ENCODE measurements at places on chromosomes 13 and 19.

GRCh38 chr13:99729745-99730144 is 228.5 kb downstream of the TM9SF2 start:
- DNase-seq, result no peak

- DNase-seq, result no peak
Observed at GRCh38 chr13:102021777-102022176, 380.1 kb downstream of the FGF14 start.

DNA sequence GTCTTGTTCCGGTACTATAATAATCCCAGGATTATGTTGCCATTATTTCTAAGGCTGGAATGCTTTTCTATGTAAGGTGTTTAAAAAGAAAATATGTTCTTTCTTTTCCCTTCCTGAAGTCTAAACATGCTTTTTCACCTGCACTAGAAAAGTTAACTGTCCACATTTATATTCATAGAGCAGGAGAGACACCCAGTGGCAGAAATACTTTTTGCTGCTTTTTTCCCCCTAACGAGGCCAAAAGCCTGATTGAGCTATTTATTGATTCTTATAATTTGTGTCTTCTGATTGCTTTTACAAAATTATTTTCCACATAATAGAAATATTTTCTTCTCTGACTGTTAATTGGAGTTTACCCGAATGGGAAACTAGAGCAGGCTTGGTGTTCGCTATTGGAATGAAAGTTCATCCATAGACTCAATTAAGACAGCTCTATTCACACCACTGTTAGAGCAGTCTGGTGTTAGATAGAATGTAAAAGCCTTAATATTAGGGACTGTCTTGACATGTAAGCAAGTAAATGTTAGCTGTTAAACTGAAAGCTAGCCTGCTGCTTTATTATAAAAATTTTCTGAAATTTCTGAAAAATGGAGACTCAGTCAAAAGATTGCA is 15.8 kb downstream of the GPR180 start:
- DNase-seq, result peak; percentile 63

DNA sequence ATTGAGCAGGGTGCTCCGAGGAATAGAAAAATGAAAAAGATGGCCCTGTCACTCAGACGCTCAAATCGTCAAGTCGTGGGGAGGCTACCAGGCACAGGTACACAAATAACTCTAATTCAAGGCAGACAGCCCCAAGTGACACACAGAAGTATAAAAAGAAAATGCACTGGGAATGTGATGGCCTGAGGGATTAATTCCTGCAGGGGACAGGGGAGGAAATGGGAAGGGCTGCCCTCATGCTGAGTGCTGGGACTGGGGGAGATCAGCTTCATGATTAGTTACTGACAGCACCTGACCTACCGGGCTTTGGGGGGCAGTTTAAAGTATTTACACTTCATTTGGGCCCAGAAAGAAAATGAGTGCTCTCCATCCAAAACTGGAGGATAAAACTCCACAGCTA is 20.9 kb upstream of the UBE2L5 start:
- DNase-seq, result no peak

GRCh38 chr19:47309608-47310007 is at the start of gene C5AR1:
Gene C5AR1 (plus strand): TSS chr19:47309861. CDS start chr19:47309896, 35 bp downstream.
- DNase-seq, result peak; percentile 6

DNA sequence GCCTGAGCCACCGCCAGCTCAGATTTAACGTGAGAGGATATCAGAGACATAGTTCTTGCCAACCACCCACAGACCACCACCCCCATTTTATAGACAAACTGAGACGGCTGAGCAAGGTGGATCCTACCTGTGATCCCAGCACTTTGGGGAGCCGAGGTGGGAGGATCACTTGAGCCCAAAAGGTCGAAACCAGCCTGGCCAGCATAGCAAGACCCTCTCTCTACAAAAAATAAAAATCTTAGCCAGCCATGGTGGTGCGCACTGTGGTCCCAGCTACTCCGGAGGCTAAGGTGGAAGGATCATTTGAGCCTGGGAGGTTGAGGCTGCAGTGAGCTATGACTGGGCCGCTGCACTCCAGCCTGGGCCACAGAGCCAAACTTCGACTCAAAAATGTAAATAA is 30.6 kb upstream of the NDUFS7 start:
- no peak for DNase-seq

GRCh38 chr13:48403913-48404312 is 9.0 kb downstream of the LPAR6 start:
- DNase-seq, result no peak

DNA sequence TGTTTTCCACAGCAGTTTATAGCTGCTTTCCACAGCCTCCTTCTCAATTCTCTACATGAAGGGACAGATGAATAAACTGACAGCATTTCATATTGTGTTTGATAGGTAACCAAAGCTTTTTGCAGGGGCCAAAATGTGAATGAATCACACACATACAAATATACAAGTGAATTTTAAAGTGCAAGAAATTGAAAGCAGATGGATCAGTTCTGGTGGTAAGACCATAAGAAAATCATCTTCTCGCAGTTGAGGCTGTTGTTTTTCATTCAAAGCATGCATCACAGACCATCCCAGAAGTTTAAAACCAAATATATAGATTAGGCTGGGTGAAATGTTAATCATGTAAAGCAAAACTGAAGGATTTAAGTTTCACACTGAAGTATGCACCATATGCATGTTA is 1569.4 kb downstream of the PCDH9 start:
- no peak for DNase-seq

GRCh38 chr13:99346335-99347042 is 39.3 kb upstream of the GPR183 start:
- no peak for DNase-seq

GRCh38 chr13:44298314-44298713 is 75.3 kb upstream of the SERP2 start:
- DNase-seq, result no peak

GRCh38 chr13:108376308-108376707 is 106.8 kb downstream of the TNFSF13B start:
- DNase-seq, result no peak

All from lung (tissue), 17 donors.